ENCODE measurements at places on chromosomes 7 and 10.

- no peak for DNase-seq
These were observed 33.2 kb downstream of the NRF1 start for GRCh38 chr7:129644634-129645230.

GRCh38 chr7:130894146-130894908 is 160.3 kb upstream of the KLF14 start:
- no peak for DNase-seq

DNA sequence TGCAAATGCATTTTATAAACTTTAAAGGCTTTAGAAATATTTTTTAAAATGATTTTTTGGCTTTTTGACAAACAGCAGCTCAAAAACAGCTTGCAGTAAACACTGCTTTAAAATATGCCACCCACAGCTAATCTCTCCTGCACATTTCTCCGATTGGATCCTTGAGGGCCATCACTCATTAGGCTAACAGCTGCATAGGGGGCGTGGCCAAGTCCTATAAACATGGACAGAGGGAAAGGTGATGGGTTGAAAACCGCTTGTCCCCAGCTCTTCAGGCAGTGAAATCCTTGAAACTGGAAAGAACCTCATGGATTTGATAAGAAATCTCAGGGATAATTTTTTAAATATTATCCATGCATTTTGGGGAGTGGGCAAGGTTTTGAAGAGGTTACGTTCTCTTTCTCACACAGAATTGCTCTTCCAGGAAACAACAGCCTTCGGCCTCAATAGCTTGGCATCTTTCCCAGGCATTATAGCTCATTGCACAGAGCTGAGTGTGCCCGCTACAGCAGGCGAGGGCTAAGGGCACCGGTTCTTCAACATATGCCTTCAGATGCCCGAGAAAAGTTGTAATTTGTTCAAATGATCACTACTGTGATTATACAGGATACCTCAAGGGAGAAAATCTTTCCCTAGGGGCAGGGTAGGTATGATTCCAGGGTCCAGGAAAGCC is 1.7 kb downstream of the PLEKHS1 start:
- no peak for DNase-seq

GRCh38 chr7:41910940-41911600 is 208.2 kb upstream of the INHBA start:
- no peak for DNase-seq

DNA sequence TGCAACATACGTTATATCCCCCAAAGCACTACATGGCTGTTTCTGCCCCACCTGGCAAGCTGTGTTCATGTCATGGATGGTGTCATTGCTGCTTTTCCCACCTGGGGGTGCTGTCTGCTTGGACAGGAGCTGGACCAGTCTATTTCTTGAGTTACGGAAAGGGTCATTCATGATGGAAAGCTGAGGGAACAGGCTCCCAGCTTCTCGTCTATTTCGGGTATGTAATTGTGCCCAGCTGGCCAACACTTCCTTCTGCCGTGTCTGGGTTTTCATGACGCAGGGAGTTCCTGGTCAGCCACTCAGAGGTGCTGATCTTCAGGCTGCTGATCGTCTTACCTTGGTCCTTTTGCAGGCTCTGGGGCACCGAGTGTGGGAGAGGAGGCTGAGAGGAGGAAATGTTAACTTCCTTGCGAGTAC is 8.6 kb downstream of the BTBD16 start:
- DNase-seq = no peak
